Melanocyte of skin (primary cell): ENCODE measurements at places on chromosomes 2 and 18. TPM values are rescaled to one million over a fixed set of nuclear protein-coding genes. Genes with fewer than 3 reads are reported as not detected.

Gene SP5
- total RNA-seq, result not detected in 2 replicates

Gene B3GNT7
- total RNA-seq, result under 0.01 and 0.36 TPM in 2 replicates

Gene HOXD3
- 0.36 TPM in 1 of 2 replicates, not detected in the other for total RNA-seq

Gene LBX2
- total RNA-seq, result 2.9 and 4.1 TPM in 2 replicates

Gene AOX1
- 0.77 and 1.7 TPM in 2 replicates for total RNA-seq

Gene CPLX4
- total RNA-seq, result not detected in 2 replicates

Gene MYO7B
- under 0.01 TPM in 2 replicates for total RNA-seq

Gene VIL1
- total RNA-seq, result not detected in 2 replicates

Gene ABCG8
- under 0.01 TPM in 1 of 2 replicates, not detected in the other for total RNA-seq

Gene C1QL2
- total RNA-seq, result not detected in 2 replicates

Gene MGAT4A
- total RNA-seq, result 1.7 and 5.1 TPM in 2 replicates

Gene REEP1
- 0.34 TPM in 1 of 2 replicates, not detected in the other for total RNA-seq

Gene RFTN2
- total RNA-seq, result 5.9 and 14.5 TPM in 2 replicates

Gene NGEF
- total RNA-seq, result under 0.01 TPM in 1 of 2 replicates, not detected in the other

Gene SEC11C
- 43.0 and 62.9 TPM in 2 replicates for total RNA-seq

Gene FECH
- 39.0 and 54.9 TPM in 2 replicates for total RNA-seq

Gene XIRP2
- not detected in 2 replicates for total RNA-seq

Gene GCKR
- total RNA-seq, result not detected in 2 replicates

Gene SP9
- total RNA-seq, result not detected in 2 replicates

Gene TSPYL6
- total RNA-seq, result not detected in 2 replicates

Gene ZNF236
- total RNA-seq, result 10.7 and 14.7 TPM in 2 replicates

Gene LOXHD1
- not detected in 2 replicates for total RNA-seq

Gene CCDC178
- total RNA-seq, result 0.67 TPM in 1 of 2 replicates, not detected in the other

Gene CCDC85A
- 0.15 and 0.33 TPM in 2 replicates for total RNA-seq

Gene FN1
- total RNA-seq, result 138 and 632 TPM in 2 replicates
